ENCODE measurements at places on chromosomes 4 and X.

DNA sequence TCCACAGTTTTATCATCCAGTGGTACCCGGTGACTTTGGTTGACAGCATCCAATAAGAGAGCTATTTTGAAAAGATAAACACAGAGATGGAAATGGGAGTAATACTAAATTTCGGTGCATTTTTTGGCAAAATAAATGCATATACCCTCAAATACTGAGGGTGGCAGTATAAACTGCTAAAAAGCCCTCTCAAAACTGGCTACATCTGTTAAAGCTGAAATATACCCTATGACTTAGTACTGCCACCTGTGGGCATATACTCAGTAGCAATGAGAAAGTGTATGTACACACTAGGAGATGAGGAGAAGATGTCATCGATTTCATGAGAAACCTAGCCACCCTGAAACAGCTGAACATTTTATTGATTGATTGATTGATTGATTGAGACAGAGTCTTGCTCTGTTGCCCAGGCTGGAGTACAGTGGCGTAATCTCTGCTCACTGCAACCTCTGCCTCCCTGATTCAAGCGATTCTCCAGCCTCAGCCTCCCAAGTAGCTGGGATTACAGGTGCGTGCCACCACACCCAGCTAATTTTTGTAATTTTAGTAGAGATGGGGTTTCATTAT, 12.2 kb upstream of the TMEM128 start:
- no peak overlapping the region for H3K27ac ChIP-seq
- no peaks in the 10 kb centered on the region for H3K27me3 ChIP-seq
- no peaks in the 10 kb centered on the region for H3K4me1 ChIP-seq
- no peaks in the 10 kb centered on the region for H3K36me3 ChIP-seq
- no peak overlapping the region for H3K4me3 ChIP-seq

GRCh38 chr4:1075809-1076699, 37.3 kb downstream of the RNF212 start:
- H3K36me3 ChIP-seq = no peaks in the 10 kb centered on the region
- peaks cover 3% of the 10 kb centered on the region for H3K4me1 ChIP-seq
- no peak for DNase-seq
- peaks cover 11% of the 10 kb centered on the region for H3K27me3 ChIP-seq

- H3K36me3 ChIP-seq = peaks cover 9% of the 10 kb centered on the region
- no peaks in the 10 kb centered on the region for H3K27me3 ChIP-seq
- no peak for DNase-seq
- H3K4me3 ChIP-seq = no peak overlapping the region
Measured at GRCh38 chr4:165967486-165967885, 94.4 kb downstream of the TLL1 start.

DNA sequence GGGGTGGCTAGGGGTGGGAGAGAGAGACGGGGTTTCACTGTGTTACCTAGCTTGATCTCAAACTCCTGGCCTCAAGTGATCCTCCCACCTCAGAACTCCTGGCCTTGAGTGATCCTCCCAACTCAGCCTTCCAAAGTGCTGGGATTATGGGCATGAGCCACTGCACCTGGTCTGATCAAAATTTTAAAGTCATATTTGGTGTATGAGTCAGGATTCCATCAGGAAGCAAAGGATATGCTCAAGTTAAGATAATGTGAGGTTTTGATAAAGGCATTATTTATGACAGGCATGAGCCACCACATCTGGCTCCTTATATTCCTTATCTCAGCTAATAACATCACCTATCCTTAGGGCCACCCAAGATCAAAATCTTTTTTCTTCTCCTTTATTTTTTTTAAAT, 182.0 kb downstream of the SLC4A4 start:
- no peak overlapping the region for H3K4me3 ChIP-seq
- peaks cover 2% of the 10 kb centered on the region for H3K27me3 ChIP-seq
- no peak for DNase-seq
- no peak overlapping the region for H3K27ac ChIP-seq
- H3K4me1 ChIP-seq = no peaks in the 10 kb centered on the region

- peaks cover 2% of the 10 kb centered on the region for H3K27me3 ChIP-seq
- no peak overlapping the region for H3K4me3 ChIP-seq
- DNase-seq = no peak
- H3K27ac ChIP-seq = no peak overlapping the region
- no peaks in the 10 kb centered on the region for H3K36me3 ChIP-seq
Measured at GRCh38 chr4:100872811-100873210, 355.0 kb upstream of the EMCN start.

DNA sequence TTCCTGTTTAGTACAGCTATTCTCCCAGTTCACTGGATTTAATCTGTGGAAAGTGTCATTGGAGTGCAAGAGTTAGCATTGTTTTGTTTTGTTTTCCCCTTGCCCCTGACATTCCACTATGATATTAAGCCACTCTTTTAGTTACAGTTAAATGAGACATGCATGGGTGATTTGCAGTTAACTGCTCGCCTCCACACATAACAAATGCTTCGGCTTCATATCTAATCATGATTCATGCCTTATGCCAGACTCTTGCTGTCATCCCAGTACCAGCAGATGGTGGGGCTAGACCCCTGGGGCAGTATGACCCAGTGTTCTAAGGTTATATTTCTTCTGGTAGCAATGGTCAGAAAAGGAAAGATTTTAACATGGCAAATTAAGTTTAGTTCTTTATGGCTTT, 80.1 kb downstream of the RAP1GDS1 start:
- DNase-seq = no peak
- H3K4me1 ChIP-seq = no peaks in the 10 kb centered on the region
- H3K27ac ChIP-seq = no peak overlapping the region
- H3K4me3 ChIP-seq = no peak overlapping the region
- no peaks in the 10 kb centered on the region for H3K27me3 ChIP-seq
- no peaks in the 10 kb centered on the region for H3K36me3 ChIP-seq

GRCh38 chrX:1679238-1679637, 64.4 kb downstream of the ASMT start:
- H3K36me3 ChIP-seq = no peaks in the 10 kb centered on the region
- DNase-seq = no peak
- H3K4me3 ChIP-seq = no peak overlapping the region
- no peak overlapping the region for H3K27ac ChIP-seq
- no peaks in the 10 kb centered on the region for H3K4me1 ChIP-seq

- H3K4me1 ChIP-seq = no peaks in the 10 kb centered on the region
- H3K27me3 ChIP-seq = no peaks in the 10 kb centered on the region
- peaks cover 6% of the 10 kb centered on the region for H3K36me3 ChIP-seq
- H3K4me3 ChIP-seq = no peak overlapping the region
Measured at GRCh38 chr4:56106180-56107147, 157.7 kb downstream of the CEP135 start.

DNA sequence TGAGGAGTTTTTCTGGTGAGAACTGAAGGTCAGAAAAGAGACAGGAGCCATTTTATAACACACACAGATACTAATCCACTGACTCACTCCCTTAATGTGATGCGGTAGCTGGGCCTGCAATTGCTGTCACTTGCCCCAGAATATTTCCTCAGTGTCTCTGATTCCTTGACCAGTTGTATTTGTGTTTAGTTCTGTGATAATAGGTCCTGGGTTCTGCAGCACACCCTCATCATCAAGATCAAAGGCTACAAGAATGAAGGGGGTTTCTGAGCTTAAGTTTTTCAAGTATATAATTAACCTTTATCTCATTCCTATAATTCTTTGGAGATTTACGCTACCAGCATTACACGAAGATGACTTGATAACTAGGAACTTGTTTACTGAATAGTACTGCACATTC, 576.5 kb upstream of the CPXCR1 start:
- H3K27ac ChIP-seq = no peak overlapping the region
- peaks cover 1% of the 10 kb centered on the region for H3K27me3 ChIP-seq
- H3K36me3 ChIP-seq = no peaks in the 10 kb centered on the region
- H3K4me3 ChIP-seq = no peak overlapping the region
- H3K4me1 ChIP-seq = no peaks in the 10 kb centered on the region

DNA sequence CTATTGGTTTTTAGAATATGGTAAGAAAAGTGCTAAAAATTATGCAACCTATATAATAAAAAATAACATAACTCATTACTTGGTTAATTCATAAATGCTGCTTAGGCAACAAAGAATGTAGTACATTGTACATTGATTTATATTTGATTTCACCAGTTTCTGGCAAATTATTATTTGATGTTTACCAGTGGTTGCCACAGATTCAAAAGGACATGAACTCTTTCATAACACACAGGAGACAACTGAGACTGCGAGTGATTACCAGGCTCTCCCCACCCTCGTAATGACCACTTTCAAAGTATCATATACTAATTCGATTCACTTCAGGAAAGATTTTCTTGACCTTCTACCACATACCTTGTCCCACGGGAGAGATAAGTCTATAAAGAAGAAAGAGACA, 158.5 kb downstream of the NR3C2 start:
- peaks cover 2% of the 10 kb centered on the region for H3K27me3 ChIP-seq
- DNase-seq = no peak
- no peaks in the 10 kb centered on the region for H3K36me3 ChIP-seq
- H3K27ac ChIP-seq = no peak overlapping the region

DNA sequence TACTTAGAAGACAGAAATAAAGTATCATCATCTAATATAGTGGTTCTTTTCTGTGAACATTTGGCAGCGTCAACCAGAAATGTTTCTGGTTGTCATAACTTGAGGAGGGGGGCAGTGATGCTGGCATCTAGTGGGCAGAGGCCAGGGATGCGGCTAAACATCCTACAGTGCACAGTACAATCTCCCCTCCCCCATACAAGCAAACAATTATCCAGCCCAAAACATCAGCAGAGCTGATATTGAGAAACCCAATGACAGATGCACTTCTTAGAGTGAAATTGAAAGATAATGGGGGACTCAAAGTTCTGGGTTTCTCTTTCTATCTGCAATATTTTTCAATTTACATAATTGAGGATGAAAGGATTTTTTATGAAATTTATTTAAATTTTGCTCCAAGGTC, 1.9 kb upstream of the EIF1AX start:
- H3K4me1 ChIP-seq = peaks cover 4% of the 10 kb centered on the region
- H3K27ac ChIP-seq = no peak overlapping the region
- peaks cover 3% of the 10 kb centered on the region for H3K27me3 ChIP-seq
- H3K4me3 ChIP-seq = no peak overlapping the region

GRCh38 chr4:115323106-115323707, 209.8 kb upstream of the NDST4 start:
- DNase-seq = no peak
- H3K4me1 ChIP-seq = no peaks in the 10 kb centered on the region
- H3K27me3 ChIP-seq = peaks cover 1% of the 10 kb centered on the region
- H3K36me3 ChIP-seq = no peaks in the 10 kb centered on the region
- no peak overlapping the region for H3K4me3 ChIP-seq

DNA sequence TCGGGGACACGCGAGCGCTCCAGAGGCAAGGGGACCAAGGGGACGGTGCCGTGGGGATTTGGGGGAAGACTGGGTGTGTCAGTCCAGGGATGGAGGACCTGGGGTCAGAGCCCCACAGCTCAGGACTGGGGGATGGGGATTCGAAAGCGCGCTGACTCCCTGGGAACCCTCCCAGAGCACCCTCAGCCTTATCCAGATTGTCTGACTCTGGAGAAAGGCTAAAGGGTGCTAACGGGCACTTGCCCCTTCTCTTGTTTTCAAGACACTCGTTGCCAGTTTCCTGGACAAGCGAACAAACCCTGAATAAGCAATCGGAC, 1.1 kb downstream of the DOCK11 start:
- no peak overlapping the region for H3K27ac ChIP-seq
- H3K4me1 ChIP-seq = peaks cover 4% of the 10 kb centered on the region
- H3K27me3 ChIP-seq = peaks cover 5% of the 10 kb centered on the region
- no peak for DNase-seq

DNA sequence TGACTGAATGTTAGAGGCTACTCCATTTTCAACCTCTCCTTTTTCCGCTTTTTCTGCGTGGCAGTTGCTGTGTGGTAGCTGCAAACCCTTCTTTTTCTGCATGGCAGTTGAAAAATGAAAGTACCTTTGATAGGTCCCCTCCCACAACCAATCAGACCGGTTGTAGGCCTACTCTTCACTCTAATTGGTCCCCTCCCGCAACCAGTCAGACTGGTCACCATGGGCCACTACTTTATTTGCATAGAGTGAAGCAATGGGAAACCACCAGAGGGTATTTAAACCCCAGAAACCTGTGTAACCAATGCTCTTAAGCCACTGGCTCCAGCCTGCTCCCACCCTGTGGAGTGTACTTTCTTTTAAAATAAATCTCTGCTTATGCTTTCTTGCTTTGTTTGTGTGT, 877.8 kb downstream of the FAM133A start:
- peaks cover 4% of the 10 kb centered on the region for H3K4me1 ChIP-seq
- no peaks in the 10 kb centered on the region for H3K27me3 ChIP-seq
- no peaks in the 10 kb centered on the region for H3K36me3 ChIP-seq
- H3K4me3 ChIP-seq = no peak overlapping the region
- no peak for DNase-seq

- no peaks in the 10 kb centered on the region for H3K36me3 ChIP-seq
- no peak overlapping the region for H3K4me3 ChIP-seq
- DNase-seq = no peak
- H3K27me3 ChIP-seq = peaks cover 3% of the 10 kb centered on the region
- H3K4me1 ChIP-seq = no peaks in the 10 kb centered on the region
- no peak overlapping the region for H3K27ac ChIP-seq
Measured at GRCh38 chr4:176043838-176044588, 21.6 kb upstream of the WDR17 start.

DNA sequence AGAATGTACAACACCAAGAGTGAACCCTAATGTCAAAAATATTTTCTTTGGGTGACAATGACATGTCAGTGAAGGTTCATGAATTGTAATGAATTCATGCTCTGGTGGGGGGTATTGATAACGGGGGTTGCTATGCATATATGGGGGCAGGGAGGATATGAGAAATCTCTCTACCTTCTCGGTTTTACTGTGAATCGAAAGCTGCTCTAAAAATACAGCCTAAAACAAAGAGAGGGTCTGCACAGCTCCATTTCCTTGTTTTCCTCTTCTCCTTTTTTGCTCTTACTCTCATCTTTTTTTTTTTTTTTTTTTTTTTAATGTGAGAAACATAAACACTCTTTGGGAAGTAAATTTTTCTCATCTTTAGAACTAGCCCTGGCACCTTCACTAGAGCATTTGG, 85.8 kb downstream of the DCTD start:
- H3K27ac ChIP-seq = no peak overlapping the region
- H3K4me3 ChIP-seq = peak overlapping the region; percentile 18
- H3K4me1 ChIP-seq = no peaks in the 10 kb centered on the region
- H3K36me3 ChIP-seq = peaks cover 10% of the 10 kb centered on the region
- no peak for DNase-seq

DNA sequence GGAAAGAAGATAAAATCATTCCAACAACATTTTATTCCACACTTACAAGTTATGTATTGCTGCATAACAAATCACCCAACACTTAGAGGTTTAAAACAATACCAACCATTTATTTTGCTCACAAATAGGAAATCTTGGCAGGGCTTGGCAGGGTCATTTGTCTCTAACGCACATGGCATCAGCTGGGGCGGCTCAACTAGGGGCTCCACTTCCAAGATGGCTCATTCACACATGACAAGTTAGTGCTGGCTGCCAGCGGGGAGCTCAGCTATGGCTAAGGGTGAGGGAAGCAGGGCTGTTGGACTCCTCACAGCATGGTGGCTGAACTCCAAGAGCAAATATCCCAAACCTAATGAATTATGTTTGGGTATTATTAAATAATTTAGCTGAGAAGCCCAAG, 377.0 kb downstream of the ZNF674 start:
- H3K4me3 ChIP-seq = no peak overlapping the region
- no peak overlapping the region for H3K27ac ChIP-seq

- no peak overlapping the region for H3K4me3 ChIP-seq
- no peaks in the 10 kb centered on the region for H3K4me1 ChIP-seq
- H3K27me3 ChIP-seq = peaks cover 5% of the 10 kb centered on the region
- DNase-seq = no peak
- no peak overlapping the region for H3K27ac ChIP-seq
- H3K36me3 ChIP-seq = peaks cover 9% of the 10 kb centered on the region
Measured at GRCh38 chrX:959595-959994, 252.9 kb downstream of the CRLF2 start.
